T1000 (cell line): ENCODE measurements at places on chromosomes 12 and 14.

DNA sequence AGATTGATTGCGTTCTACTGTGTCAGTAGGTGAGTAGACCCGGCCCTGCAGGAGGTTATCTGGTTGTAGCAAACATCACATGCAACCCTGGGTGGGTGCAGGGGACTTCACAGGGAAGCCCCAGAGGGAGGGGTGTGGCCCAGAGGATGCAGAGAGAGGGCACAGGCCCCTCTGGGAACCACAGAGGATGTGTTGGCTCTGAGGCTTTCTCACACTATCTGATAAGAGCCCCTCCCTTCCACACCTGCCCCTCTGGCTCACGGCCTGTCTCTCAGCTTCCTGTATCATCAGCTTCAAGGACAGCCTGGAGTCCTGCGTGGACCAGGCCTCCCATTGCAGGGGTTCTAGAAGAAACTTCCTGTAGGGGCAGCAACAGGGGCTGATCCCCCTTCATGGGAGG lies 101.9 kb downstream of the RIN3 start:
- no peak for DNase-seq

DNA sequence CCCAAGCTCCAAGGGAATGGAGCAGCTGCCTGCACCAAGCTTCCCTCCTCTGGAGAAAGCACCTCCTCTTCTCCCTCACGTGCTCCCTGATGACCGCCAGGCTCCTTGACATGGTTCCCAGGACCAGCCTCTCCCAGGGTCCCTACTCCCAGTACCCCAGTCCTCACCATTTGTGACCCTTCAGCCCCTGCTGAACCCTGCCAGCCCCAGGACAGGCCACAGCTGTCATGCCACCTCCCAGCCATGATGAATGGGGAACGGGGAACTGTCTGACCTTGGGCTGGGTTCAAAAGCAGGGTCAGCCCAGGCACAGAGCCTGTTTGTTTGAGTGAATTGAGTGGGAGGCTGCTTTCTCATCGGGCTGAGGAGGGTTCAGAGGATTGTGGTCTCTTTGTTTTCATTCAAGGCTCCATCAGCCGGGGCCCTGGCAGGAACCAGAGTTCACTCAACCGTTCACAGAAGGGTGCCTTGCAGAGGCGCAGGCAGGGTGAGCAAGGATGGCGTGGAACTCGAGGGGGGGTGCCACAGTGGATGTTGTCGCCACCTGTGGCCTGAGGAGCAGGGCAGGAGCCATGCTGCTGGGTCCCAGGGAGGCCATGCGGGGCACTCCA lies 344.5 kb upstream of the SFSWAP start:
- no peak for DNase-seq

- DNase-seq, result no peak
Observed at GRCh38 chr14:54370323-54371198, 26.2 kb upstream of the CDKN3 start.

DNA sequence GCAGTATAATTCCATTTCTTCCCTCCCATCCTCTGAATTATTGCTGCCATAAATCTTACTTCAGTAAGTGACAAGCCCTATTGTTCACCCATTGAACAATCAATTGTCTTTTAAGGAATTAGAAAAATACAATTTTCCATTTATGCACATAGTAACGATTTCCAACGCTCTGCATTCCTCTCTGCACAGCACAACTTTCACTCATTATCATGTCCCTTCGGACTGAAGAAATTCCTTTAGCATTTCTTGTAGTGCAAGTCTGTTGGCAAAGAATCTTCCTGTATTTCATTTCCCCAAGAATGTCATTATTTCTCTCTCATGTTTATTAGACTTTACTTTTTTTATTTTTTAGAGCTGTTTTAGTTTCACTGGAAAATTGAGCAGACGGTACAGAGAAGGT lies 252.1 kb upstream of the RTL1 start:
- DNase-seq, result no peak

DNA sequence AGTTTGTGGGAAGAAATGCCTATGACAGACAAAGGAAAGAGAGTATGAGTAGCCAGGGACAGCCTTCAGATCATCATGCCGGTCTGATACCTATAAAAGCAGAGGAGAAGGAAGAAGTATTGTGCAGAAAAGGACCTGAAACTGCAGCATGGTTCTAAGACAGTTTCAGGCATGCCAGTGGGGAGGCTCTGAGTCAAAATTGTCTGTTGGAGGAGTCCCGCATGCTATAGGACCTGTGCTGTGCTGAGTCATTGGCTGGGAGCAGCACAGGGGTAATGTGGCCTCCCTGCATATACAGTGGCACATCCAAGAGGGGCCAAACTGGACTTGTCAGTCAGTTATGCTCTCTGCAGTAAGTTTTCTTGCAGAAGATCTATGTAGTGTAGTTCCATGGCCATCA lies 40.7 kb downstream of the NEUROD4 start:
- no peak for DNase-seq

DNA sequence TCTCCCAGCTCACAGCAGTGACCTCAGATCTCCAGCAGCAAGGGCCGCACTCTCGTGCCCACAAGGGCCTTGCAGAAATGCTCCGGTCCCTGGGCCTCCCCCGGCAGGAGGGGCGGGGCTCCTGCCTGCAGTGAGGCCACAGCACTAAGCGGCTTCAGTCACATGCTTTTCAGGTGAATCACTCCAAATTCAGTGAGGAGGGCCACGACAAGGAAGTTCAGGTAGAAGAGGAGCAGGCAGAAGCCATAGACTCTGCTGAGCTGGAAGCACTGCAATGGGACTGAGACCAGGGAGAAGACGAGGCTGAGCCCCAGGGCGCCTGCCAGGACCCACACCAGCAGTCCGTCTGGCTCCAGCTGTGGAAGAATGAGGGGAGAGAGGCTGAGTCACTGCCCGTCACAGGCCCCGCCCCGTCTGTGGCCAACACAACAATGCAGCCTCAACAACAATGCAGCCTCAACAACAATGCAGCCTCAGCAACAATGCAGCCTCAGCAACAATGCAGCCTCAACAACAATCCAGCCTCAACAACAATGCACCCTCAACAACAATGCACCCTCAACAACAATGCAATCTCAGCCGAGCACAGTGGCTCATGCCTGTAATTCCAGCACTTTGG lies 35.2 kb downstream of the SLC8B1 start:
- DNase-seq, result peak; percentile 60

GRCh38 chr12:26658991-26659390 lies 174.0 kb downstream of the ITPR2 start:
- DNase-seq, result no peak

DNA sequence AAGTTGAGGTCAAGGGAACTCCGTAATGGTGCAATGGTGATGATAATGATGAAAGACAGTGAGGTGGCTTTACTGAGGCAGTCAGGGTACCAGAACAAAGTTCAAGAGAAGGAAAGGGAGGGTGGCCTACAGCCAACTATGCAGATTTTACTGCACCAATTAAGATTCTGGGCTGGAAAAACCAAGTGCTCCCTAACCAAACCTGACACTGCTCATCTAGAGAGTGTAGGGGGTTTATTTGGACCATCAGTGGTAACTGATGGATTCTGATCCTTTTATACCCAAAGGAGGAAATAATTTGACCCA lies 387 bp downstream of the LRRC9 start:
- DNase-seq, result no peak

DNA sequence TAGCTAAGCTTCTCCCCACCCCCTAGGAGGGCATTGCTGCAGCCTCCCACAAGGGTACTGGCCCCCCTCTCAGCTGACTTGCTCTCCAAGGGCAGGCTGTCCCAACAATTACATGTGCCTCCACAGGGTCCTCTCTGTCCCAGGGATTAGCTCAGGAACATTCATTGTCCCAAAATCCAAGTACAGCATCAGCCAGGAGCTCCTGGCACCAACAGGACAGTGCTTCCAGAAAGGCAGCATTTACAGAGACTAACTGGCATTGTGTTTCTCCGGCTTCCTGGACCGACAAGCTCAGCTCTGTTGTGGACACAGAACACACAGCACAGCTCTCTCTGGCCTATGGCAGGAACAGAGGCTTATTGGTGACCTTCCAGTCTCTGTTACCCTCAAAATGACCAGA lies 21.7 kb downstream of the ABCD4 start:
- no peak for DNase-seq

- no peak for DNase-seq
Observed at GRCh38 chr14:69719501-69719951, 47.4 kb upstream of the SRSF5 start.

- DNase-seq, result peak; percentile 81
Observed at GRCh38 chr12:92094751-92095161, 50.9 kb downstream of the BTG1 start.

GRCh38 chr12:31880340-31880739 lies 78.9 kb upstream of the RESF1 start:
- DNase-seq, result no peak

- DNase-seq, result no peak
Observed at GRCh38 chr14:22492622-22493542, 96.1 kb downstream of the DAD1 start.
